Myometrial cell (primary cell): ENCODE measurements at places on chromosomes 11 and 22. TPM values are rescaled to one million over a fixed set of nuclear protein-coding genes. Genes with fewer than 3 reads are reported as not detected.

Gene TRIM51
- total RNA-seq = not detected in 2 replicates

Gene GVQW3
- 1.2 and 4.4 TPM in 2 replicates for total RNA-seq

Gene PLAAT4
- total RNA-seq = 29.1 and 43.8 TPM in 2 replicates

Gene FAM180B
- not detected in 2 replicates for total RNA-seq

Gene KCNQ1
- not detected in 2 replicates for total RNA-seq

Gene PHETA2
- 27.5 and 29.4 TPM in 2 replicates for total RNA-seq

Gene SERPING1
- 157 and 185 TPM in 2 replicates for total RNA-seq
